Dermis microvascular lymphatic vessel endothelial cell (primary cell): ENCODE measurements at places on chromosomes 12 and 14. TPM values are rescaled to one million over a fixed set of nuclear protein-coding genes. Genes with fewer than 3 reads are reported as not detected.

Gene C12orf50
- total RNA-seq = under 0.01 TPM in 1 of 2 replicates, not detected in the other

Gene SOX5
- total RNA-seq = under 0.01 TPM in 2 replicates

Gene ALX1
- total RNA-seq = not detected in 2 replicates

Gene TFCP2
- 9.2 and 13.9 TPM in 2 replicates for total RNA-seq

Gene TSHR
- not detected in 2 replicates for total RNA-seq

Gene BBS10
- 8.6 and 9.2 TPM in 2 replicates for total RNA-seq

Gene SERPINA3
- total RNA-seq = under 0.01 TPM in 1 of 2 replicates, not detected in the other

Gene CDC42BPB
- total RNA-seq = 89.3 and 127 TPM in 2 replicates

Gene KRT77
- total RNA-seq = not detected in 2 replicates

Gene TAS2R43
- total RNA-seq = 0.26 and 1.6 TPM in 2 replicates

Gene MUCL1
- not detected in 2 replicates for total RNA-seq

Gene KRT72
- not detected in 2 replicates for total RNA-seq
